ENCODE measurements at places on chromosomes 6 and 20.

GRCh38 chr6:109978174-109979032, at the start of gene GPR6:
TSS of gene GPR6 (plus strand) at chr6:109978311. CDS start at chr6:109979113, 802 bp downstream.
- DNase-seq: peak; percentile 52

DNA sequence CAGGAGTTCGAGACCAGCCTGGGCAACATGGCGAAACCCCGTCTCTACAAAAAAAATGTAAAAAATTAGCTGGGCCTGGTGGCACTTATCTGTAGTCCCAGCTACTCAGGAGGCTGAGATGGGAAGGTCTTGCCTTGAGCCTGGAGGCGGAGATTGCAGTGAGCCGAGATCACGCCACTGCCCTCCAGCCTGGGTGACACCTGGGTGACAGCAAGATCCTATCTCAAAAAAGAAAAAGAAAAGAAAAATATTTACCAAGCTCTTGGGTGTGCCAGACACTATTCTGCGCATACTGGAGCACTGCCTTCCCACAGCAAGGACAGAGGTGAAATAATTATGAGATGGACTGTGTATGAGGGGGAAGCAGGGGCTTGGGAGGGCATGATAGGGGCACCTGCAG, 19.6 kb downstream of the POFUT1 start:
- no peak for DNase-seq

DNA sequence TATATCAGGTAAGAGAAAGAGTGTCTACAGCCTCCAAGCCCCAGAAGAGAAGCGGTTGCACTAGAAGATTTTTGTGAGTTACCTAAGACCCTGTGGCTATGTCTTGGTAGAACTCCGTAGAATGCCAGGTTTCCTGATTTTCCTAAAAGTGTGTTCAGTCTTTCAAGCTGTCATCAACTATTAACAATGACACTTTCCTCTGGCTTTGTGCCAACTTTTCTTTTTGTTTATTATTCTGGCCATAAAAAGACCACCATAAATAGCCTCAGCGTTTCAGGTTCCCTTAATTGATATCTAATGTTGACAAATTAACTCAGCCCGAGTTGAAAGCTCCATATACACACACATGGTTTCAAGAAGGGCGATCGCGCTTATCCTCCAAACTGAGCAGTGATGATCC, 1.2 kb downstream of the PAK5 start:
- DNase-seq: no peak

- no peak for DNase-seq
Observed at GRCh38 chr6:73264446-73264845, 1.4 kb upstream of the KHDC1 start.

- no peak for DNase-seq
Observed at GRCh38 chr6:150118627-150119026, 24.2 kb upstream of the PPP1R14C start.

- peak; percentile 49 for DNase-seq
Observed at GRCh38 chr6:136244061-136244616, 6.0 kb downstream of the MTFR2 start.

DNA sequence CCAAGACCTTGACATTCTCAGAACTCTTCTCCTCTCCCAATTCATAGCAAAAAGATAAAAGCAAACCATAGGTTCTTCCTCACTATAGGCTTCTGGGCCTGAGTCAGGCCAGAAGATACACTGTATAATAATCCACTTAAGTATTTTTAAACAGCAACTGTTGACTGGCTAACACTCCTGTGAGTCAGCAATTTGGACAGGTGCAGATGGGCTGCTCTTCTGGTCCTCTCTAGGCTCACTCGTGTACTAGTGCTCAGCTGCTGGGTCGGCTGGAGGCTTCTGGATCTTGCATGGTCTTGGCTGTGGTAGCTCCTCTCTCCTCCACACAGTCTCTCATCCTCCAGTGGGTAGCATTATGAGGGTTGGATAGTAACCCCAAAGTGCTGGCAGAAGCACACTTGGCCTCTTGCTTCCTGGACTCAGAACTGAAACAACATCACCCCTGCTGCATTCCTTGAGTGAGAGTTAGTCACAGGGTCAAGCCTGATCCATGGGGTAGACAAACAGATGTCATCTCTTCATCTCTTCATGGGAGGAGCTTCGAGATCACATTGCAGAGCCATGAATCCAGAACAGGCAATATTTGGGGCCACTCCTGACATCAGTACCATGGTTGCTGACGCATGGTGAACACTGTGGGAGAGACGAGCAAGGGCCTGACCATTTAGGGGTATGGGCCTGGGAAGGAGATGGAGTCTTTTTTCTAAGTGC, 86.9 kb downstream of the C6orf118 start:
- DNase-seq: no peak

- DNase-seq: peak; percentile 46
Observed at GRCh38 chr20:58243653-58244410, 15.4 kb upstream of the ANKRD60 start.

GRCh38 chr20:32139947-32140346, 30.4 kb downstream of the TM9SF4 start:
- DNase-seq: no peak

DNA sequence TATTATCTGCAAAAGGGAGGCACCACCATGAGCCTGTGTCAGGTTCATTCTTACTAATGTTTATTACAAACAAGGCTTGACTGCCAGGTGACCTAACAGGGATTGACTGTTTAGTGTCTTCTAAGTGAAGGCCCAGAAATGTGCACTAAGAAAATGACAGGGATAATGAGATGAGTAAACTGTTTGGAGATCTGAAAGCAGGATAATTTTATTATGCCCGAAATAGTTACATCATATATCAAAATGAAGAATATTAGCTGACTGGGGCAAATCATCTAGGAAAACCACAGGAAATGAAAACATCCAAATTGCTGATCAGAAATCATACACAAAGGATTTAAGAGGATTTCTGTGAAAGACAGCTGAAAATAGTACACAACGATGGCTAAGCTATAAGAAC, 516.7 kb downstream of the HDGFL1 start:
- DNase-seq: no peak

- DNase-seq: no peak
Observed at GRCh38 chr6:71229477-71229876, 59.1 kb upstream of the OGFRL1 start.

GRCh38 chr6:35381132-35381531, 38.8 kb downstream of the PPARD start:
- no peak for DNase-seq

DNA sequence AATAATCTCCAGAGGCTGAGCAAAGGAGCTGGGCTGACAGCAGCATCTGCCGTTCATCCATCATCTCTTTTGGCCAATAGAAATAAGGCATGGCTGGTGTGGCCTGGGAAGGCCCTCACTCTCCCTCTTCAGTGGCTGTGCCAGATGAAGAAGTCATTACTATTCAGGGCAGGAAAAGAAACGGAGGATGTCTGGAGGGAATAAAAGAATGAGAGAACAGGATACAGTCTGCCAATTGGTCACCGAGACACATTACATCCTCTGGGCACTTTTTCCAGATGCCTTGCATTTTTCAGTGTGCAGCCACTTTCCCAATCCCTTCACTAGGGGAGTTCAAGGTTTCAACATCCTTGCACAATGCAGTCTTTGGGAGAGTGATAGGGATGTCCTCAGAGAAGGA, 32.2 kb upstream of the VGLL2 start:
- DNase-seq: peak; percentile 0

DNA sequence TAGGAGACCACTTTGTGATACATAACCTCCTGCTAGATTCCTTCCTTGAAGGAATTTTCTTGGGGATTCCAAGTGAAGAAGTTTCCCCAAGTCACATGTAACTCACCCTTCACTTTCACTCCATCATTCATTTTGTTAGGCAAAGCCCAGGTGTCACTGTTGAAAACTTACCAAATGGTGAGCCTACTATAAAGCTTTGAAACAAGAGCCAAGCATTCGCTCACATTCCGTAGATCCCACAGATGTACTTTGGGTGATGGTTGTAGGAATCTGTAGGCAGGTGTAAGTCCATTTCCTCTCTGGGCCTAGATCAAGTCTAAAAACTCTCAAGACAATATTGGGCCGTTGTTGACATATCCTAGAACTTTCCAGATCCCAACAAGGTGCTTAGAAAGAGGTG, 74.1 kb downstream of the PRDM1 start:
- no peak for DNase-seq

- no peak for DNase-seq
Observed at GRCh38 chr20:17622851-17623508, 53.1 kb downstream of the DSTN start.

DNA sequence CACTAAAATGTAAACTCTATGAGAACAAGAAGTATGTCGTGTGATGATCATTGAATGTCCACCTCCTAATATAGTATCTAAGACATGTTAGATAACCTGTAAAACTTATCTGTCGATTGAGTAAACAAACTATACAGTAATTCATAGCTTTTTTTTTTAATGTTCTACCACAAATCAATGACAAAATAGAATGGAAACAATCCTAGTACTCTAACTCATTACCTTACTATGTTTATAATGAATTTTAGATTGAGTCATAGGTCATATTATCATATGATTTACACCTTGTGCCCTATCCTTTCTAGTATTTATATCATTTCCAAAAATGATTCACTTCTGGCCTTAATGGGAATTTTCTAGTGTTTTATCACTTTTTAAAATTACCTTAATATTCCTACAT, 6.1 kb downstream of the VTA1 start:
- no peak for DNase-seq

DNA sequence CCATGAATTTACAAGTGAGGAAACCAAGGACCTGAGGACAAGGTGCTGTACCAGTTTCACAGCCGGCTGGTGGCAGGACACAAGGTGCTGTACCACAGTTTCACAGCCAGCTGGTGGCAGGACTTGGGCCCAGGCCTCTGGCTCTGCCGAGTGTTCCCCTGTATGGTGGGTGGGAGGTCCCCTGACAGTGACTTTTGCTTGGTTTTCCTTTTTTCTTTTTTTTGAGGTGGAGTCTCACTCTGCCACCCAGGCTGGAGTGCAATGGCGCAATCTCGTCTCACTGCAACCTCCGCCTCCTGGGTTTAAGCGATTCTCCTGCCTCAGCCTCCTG, 212.4 kb downstream of the LY86 start:
- no peak for DNase-seq

DNA sequence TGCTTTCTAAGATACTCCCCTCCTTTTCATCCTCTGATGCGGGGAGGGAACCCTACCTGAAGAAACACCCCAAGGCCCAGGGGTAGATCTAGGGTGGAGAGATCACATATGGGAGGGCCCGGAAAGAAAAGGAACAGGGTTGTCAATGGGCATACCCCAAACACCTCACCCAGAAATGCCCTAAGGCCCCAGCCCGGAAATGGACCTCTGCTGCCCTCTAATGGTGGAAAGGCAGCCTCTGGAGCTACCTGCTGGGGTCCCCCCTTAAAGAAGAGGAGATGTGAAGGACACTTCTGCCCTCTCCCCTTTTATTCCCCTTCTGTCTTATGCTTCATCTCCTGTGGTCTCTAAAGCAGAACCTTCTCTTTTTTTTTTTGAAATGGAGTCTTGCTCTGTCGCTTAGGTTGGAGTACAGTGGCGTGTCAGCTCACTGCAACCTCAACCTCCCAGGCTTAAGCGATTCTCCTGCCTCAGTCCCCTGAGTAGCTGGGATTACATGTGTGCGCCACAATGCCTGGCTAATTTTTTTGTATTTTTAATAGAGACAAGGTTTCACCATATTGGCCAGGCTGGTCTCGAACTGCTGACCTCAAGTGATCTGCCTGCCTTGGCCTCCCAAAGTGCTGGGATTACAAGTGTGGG, 458 bp upstream of the ARMC12 start:
- DNase-seq: peak; percentile 73

DNA sequence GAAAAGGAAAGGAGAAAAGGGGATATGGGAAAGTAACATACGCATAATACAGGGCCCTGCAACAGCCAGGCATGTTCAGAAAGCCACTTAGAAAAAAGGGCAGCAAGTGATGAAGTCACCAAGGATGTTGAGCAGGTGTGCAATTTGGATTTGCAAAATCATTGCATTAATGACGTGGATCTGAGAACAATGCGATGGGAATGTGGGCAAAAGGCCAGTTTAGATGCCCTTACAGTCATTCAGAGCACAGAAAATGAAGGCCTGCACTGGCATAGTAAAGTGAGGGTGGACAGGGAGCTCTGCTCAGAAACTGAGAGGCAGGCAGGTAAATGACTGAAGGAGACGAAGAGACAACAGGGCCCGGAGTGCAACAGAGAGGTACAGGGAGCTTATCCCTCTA, 123.7 kb upstream of the NHSL1 start:
- DNase-seq: no peak

GRCh38 chr20:63055575-63056235, 48.9 kb upstream of the BHLHE23 start:
- DNase-seq: no peak

DNA sequence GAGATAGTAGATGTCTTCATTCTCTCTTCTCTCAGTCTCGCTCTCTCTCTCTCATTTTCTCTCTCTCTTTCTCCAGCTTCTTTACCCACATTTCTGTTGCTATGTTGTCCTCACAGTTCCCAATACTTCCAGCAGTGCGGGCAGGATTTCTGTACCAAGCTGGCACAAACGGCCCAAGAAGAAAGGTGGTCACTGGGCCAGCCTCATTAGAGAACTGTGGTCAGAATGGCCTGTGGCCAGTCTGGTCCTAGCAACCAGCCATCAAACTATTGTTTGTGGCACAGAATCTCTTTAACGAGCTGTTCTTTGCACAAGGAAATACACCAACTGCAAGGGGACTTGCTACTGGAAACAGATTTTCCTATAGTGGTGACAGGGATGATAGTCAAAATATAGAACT, 81.3 kb downstream of the SEL1L2 start:
- no peak for DNase-seq

DNA sequence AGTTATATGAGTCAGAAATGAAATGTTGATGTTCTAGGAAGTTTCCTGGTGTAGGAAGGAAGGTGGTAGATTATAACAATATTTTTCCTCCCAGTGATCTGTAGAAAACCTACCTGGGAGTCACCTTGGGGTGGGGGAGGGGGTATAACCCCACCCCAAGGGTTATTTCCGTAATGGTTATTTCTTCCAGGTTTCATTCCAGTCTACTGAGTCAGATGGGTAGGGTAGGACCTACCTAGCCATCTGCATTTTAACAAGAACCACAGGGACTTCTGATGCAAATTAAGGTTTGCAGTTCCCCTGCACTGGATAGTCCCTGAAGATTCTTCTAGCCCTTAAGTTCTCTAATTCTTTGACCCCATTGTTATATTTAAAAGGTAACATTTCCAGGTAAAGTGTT, 88.9 kb downstream of the ARMC2 start:
- no peak for DNase-seq

DNA sequence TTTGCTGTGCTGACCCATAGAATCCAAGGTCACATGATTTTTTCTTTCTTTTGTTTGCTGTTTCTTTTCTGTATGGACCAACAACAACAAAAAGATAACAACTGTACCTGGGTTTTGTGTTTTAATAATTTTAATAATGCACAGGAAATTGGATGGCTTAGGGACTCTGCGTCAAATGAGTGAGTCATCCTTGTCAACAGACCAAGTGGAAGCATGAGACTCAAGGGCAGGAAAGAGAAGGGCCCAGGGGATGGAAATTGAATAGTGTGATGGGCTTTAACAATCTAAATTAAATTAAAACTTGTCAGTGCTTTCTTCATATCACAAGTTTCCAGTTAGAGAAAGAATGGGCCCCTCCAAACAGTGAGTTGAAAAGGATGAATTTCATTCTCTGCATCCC, 413.0 kb downstream of the PREX1 start:
- DNase-seq: peak; percentile 4

All from choroid plexus epithelial cell (primary cell).